Kidney epithelial cell (primary cell): ENCODE measurements at places on chromosomes 5 and 9. TPM values are rescaled to one million over a fixed set of nuclear protein-coding genes. Genes with fewer than 3 reads are reported as not detected.

DNA sequence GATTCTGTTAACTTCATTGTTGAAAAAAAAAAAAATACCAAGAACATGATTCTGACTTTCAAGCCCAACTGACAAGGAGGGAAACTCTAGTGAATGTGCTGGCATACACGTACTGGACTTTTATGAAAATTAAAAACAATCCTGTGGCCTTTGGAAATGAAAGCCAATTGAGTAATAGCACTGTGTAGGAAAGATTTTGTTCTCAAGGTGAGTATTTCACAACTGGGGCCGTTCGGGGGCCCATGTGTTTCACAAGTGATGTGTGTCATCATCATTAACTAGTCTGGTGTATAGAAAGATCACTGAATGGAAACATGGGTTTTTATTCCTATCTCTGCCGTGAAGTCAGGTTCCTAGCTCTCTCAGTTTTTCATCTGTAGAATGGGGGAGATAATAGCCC is 605.0 kb upstream of the CLINT1 start:
- no peak for DNase-seq

- no peak for DNase-seq
Observed at GRCh38 chr9:76219560-76220151, 174.6 kb downstream of the RFK start.

DNA sequence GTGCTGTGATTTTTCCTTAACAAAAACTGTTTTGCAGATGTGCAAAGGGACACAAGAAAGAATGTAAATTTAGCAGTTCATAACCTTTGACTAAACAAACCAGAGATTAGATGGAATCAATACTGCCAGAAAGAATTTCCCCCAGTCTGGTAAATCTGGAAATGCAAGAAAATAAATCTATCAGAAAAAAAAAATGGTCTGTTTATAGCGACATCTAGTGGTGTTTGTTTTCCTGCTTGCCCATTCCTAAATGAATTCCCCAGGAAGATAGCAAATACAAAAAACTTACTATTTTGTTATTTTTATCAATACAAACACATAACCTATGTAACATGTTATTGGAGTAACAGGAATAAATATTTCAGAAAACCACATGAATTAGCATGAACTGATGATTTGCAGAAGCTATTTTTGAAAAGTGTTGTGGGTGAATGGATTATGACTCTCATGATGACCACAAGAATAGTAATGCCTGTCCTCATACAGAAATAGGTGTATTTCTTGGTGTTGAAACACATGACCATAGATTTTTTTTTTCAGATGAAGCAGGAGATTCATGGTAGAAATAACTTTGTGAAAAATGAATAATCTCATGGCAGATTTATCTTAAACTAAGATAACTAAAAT is 1703.8 kb downstream of the MAT2B start:
- DNase-seq: no peak

- no peak for DNase-seq
Observed at GRCh38 chr9:31839273-31839672, 545.2 kb upstream of the ACO1 start.

DNA sequence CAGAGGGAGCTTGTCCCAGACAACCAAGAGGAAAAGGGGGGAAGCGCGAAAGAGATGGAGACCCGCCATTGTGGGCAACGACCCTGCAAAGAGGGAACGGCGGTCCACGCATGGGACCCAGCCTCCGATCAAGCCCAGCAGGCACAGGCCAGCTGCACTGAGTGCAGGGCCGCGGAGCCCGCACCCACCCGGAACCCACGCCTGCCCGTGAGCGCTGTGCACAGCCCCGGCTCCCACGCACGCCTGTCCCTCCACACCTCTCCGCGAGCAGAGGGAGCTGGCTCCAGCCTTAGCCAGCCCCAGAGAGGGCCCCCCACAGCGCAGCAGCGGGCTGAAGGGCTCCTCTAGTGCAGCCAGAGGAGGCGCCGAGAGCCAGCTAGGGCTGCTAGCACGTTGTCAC is 416.5 kb downstream of the DMRTA1 start:
- no peak for DNase-seq

DNA sequence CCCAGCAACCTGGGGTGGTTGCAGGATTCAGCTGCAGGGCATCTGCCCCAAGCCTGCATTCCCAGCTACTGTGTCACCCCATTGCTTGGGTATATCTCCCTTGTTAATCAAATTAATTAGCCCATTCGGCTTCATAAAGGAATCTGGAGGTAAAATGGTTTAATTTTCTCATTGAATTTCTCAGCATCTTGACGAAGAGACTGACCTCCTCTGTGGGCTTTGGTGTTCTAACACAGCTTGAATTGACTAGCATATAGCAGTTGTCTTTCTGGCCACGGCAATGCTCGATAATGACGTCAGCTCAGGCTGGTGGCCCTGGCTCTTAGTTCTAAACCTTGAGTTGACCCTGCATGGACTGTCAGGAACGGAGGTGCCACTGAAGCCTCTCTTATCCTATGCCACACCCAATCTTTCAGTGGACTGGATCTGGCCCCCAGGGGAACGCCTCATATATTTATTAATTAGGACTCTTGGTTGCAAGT is 72.4 kb downstream of the MSX2 start:
- no peak for DNase-seq

- no peak for DNase-seq
Observed at GRCh38 chr5:151531581-151531980, 59.5 kb downstream of the FAT2 start.

DNA sequence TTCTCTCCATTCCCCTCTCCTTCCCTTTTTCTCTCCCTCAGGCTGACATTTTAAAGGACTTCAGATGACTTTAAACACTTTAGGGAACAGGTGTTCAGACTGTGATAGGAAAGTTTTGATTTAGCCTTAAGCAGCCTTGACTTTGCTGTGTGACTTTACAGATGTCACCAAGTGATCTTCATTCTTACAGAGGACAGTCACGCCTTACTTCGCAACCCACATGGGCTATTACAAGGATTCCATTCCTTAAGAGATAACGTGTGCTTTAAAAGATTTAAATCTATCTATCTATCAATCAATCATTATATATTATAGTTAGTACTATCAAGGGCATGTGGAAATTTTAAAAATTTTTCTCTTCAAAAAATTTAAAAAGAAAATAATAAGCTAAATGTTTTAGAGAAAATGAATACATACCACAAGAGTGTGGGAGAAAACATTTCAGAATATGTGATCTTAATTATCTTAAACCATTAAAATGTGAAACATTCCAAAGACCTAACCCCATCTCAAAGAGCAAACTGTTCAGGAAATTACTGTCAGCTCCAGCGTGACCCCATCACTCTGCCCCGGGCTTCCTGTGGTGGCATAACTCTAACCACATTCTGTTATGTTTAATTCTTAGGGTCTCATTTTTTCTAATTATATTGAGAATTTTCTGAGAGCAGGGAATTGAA is 530.5 kb downstream of the SEMA5A start:
- DNase-seq: no peak

DNA sequence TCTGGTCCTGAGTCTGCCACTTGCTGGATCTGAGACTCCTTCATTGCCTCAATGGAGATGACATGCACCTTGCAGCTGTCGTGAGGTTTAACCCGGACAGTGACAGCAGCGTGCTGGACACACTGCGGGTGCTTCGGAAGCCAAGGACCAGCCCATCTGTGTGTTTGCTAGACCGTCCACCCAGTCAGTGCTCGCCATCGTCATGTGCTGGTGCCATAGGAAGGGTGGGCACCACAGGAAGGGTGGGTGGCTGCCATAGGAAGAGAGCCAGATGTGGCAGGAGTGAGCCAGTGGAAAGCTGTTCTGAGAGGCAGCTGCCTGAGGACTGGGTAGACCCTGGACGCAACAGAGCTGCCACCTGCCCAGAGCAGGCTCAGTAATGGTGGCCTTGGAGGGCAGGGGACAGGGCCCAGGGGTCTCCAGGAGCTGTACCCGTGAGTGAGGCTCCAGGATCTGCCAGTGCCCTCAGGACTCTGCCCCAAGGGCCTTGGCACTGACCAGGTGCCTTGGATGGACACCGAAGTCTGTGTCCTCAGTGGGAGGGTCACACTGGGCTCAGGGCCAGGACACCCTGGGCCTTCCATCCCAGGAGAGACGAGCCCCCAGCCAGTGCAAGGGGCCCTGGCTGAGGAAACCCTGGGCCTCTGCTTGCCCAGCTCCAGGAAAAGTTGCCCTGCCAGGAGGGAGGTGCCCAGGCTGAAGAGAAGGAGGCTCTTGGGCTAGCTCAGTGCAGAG is 21.8 kb downstream of the FLT4 start:
- no peak for DNase-seq

- no peak for DNase-seq
Observed at GRCh38 chr9:30258094-30258493, 2126.3 kb upstream of the ACO1 start.

DNA sequence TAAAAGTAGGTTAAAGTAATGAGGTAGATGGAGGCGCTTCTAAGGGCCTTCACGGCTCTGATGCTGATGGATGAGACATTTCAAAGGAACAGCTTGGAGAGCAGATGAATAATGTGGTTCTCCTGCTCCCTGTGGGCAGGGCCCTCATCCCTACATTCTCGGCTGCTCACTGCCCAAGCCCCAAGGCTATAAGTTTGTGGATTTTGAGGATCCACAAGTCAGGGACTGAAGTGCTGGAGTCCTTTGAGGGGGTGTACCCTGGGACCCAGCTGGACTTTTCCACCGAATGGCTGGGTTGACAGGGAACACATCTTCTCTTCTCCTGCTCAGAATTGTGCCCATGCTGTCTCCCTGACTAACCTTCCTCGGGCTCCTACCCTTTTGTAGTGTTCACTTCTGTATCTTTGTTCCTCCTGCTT is 21.4 kb upstream of the CXCL14 start:
- DNase-seq: no peak

- no peak for DNase-seq
Observed at GRCh38 chr5:43649256-43649655, 46.3 kb downstream of the NNT start.

DNA sequence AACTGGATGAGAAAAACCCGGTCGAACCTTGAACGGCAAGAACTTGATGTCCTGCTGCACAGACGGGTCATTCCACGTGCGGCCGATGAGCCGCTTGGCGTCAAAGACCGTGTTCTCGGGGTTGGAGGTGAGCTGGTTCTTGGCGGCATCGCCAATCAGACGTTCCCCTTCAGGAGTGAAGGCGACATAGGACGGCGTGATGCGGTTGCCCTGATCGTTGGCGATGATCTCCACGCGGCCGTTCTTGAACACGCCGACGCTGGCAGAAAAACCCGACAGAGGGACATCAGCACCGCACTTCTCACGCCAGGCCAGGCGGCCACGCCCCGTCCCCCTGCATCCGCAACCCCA is 519 bp downstream of the HSPA5 start:
- no peak for DNase-seq

DNA sequence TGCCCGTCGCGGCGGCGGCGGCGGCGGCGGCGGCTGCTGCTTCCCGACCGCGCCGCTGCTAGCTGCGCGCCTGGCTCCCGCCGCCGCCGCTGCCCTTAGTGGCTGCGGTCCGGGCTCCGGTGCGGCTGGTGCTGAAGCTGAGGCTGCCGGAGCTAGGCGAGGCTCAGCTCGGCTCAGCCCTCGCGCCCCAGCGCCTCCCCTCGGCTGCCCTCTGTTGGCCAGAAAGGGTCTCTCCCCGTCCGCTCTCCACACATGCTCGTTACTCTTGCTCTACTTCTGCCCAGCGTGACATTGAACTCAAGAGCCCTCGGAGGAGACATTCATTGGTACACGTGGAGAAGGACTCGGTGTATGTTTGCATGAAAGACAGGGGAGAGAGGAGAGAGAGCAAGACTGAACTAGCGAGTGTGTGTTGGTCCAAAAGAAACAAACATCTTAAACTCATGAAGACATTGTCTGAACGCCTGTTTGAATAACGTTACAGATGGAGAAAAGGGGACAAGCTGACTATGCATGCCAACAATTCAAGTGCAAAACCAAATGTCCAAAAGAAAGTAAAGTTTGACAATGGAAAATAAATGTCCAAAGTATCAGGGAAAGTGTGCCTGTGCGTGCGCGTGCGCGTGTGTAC is at the start of gene HCN1:
HCN1 (minus strand) TSS at position 175 of the 631 bp plus-strand sequence.
- peak; percentile 9 for DNase-seq

GRCh38 chr5:137075163-137075970 is 423.8 kb downstream of the SPOCK1 start:
- no peak for DNase-seq

DNA sequence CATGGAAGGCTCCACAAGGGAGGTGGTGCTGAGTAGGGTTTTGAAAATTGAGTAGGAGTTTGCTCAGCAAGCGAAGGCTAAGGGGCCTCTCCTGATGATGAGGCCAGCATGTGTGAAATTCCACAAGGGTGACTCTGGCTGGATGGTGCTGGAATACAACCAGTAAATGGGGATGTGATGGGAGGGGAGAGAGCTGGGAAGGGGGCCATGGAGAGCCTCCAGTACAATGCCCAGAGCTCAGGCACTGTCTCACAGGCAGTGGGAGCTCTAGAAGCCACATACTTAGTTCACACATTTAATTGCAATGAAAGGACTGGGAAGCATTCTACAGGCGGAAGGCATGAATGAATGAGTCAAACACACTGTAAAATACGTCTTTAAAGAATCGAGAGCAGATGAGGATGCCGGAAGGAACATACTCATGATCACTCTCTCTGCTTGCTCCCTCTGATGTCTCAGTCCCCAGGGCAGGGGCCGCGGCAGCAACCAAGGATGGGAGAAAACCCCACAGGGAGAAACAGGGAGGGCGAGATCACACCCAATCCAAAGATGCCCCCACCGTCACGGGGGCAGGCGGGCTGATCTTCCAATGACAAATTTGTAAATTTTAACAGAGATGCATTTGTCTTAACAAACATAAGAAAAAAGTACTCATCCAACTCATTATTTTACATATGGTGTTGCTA is 261.0 kb downstream of the NSG2 start:
- no peak for DNase-seq

GRCh38 chr9:18060269-18060934 is 413.6 kb upstream of the ADAMTSL1 start:
- no peak for DNase-seq

DNA sequence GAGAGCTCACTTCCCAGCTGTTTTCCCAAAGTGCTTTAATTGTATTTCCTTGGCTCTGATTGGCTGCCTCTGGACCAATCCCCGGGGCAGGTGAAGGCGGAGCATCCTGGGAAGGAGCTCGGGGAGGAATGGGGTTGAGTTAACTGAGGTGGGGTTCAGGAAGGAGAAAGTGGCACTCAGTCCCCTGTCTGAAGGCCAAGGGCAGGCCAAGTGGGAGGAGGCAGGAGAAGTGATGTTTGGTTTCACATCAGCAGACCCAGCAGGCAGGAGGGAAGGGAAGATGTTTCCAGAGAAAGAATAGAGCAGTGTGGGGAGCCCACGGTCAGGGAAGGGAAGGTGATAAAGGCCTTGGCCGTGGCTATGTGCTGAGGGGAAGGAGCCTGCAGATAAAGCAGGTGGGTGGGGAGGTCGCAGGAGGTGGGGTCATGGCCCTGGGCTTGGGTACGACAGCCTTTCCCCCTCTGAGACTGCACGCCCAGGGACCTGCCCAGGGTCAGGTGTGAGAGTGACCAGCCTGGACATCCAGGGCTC is 3.1 kb downstream of the TSPAN17 start:
- no peak for DNase-seq

GRCh38 chr9:110257097-110257841 is 962 bp upstream of the TXN start:
- no peak for DNase-seq

RFESD gene
- total RNA-seq: 0.21 and 0.41 TPM in 2 replicates

ARL14EPL gene
- total RNA-seq: not detected in 2 replicates

PRR16 gene
- total RNA-seq: 0.34 and 1.0 TPM in 2 replicates

POU5F2 gene
- 0.29 and 0.62 TPM in 2 replicates for total RNA-seq

SHISAL2B gene
- not detected in 2 replicates for total RNA-seq
